ENCODE measurements at places on chromosomes 2 and 18. TPM values are rescaled to one million over a fixed set of nuclear protein-coding genes. Genes with fewer than 3 reads are reported as not detected.

TGFA gene
- total RNA-seq = not detected

- DNase-seq = no peak
- no peaks in the 10 kb centered on the region for H3K27me3 ChIP-seq
- peaks cover 3% of the 10 kb centered on the region for H3K4me1 ChIP-seq
- no peak overlapping the region for H3K4me3 ChIP-seq
- H3K27ac ChIP-seq = no peak overlapping the region
These were observed 193.4 kb downstream of the NBAS start for GRCh38 chr2:15367715-15368114.

DNA sequence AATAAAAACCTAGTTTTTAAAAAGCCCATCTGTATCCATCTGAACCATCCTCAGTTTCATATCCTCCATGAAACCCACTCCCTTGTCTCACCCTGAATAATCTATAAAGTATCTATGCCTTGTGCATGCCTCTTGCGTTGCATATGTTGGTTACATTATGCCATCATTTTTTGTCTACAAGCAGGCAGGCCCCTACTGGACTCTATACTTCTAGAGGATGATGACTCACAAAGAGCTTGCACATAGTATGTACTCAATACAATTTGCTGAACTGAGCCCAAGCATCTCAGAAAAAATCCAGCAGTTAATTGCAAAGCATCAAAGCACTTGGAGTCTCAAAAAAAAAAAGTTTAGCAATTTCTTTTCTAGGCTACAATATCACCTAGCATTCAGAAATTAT lies 95.6 kb downstream of the DYM start:
- DNase-seq = no peak
- peaks cover 5% of the 10 kb centered on the region for H3K36me3 ChIP-seq
- H3K4me1 ChIP-seq = 0 out of 2 replicates have a peak, but pooled peaks cover 2% of the 10 kb centered on the region

DNA sequence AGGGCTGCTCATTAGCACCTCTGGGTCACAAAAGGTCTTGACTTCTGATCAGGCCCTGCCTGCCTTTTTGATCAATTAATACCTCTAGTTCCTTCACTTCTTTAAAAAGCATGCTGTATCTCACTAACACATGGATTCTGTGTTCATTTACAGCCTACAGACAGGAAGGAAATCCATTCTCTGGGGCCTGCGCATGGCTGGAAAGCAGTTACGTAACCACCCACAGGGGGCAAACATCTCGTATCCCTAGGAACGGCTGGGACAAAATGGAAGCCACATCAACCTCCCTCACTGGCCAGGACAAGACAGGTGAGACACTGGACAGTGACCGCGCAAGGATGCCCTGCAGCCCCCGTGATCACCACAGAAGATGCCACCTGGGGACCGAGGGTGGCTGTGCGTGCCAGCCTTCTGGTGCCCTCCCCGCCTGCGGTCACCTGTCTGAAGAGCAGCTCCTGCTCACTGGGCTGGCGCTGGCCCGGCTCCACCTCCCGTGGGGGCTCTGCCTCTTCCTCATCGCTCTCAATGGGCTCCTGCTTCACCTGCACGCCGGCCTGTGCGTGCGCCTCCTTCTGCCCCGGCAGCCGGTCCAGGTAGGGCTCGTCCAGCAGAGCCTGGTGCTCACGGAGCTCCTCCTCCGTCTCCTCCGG lies 266.9 kb downstream of the TWIST2 start:
- no peaks in the 10 kb centered on the region for H3K27me3 ChIP-seq
- DNase-seq = no peak
- H3K4me1 ChIP-seq = peaks cover 7% of the 10 kb centered on the region
- H3K27ac ChIP-seq = no peak overlapping the region
- H3K36me3 ChIP-seq = peaks cover 32% of the 10 kb centered on the region
- H3K4me3 ChIP-seq = no peak overlapping the region

DNA sequence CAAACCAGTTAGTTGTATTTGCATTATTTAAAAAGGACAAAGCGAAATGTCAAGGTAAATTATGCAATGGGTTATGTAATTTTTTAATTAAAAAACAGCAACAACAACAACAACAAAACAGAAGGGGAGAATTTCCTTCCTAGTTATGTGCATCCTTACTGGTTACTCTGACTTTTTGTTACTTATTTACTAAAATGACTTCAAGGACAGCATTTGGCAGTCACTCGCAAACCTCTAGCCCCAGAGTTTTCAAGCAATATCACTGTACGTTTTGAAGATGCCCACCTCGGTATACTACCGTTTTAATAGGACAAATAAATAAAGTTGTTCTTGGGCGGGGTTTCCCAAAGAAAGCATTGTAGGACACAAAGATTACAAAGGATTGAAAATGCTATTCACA lies 24.7 kb upstream of the MRO start:
- no peaks in the 10 kb centered on the region for H3K36me3 ChIP-seq
- no peak overlapping the region for H3K27ac ChIP-seq
- H3K4me1 ChIP-seq = no peaks in the 10 kb centered on the region
- no peak overlapping the region for H3K4me3 ChIP-seq
- H3K27me3 ChIP-seq = peaks cover 3% of the 10 kb centered on the region

Data from IMR-90 (cell line).